ENCODE measurements at places on chromosomes 5 and 9.

- no peak for DNase-seq
Observed at GRCh38 chr5:25579111-25579510, 934.3 kb upstream of the CDH10 start.

DNA sequence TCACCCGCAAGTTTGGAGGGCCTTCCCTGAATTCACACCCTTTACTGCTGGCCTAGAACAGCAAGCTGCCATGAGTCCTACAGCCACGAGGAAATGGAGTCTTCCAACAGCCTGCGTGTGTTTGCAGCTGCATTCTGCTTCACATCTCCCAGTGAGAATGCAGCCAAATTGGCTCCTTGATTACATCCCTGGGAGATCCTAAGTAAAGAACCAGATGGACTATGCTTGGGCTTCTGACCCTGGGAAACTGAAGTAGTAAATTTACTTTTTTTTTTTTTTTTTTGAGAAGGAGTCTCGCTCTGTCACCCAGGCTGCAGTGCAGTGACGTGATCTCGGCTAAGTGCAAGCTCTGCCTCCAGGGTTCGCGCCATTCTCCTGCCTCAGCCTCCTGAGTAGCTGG, 617.0 kb upstream of the CDH18 start:
- DNase-seq = no peak

DNA sequence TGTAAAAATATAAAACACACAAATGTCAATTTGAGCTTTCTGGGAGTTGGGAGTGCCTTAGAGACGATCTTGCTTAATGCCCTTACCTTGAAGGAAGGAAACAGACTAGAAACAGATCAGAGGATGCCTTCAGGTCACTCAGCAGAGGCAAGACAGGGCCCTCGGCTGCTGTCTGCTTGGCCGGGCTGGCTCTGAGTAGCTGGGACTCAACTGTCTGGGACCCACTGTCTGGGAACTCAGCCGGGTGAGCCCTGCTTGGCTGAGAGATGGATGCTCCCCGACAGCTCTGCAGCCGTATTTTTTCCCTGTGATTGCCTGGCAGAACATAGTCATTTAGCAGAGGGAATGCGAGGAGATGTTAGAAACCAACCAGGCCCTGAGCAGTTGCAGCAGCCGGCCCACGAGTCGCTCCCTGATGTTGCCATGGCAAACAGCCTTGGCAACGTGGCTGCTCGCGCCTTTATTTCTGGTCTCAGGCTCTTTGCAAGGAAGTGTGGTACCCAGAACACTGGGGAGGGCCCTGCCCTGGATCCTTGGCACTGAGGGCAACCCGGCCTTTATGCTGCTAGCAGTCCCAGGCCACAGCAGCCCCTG, 10.9 kb downstream of the PPARGC1B start:
- DNase-seq = no peak

DNA sequence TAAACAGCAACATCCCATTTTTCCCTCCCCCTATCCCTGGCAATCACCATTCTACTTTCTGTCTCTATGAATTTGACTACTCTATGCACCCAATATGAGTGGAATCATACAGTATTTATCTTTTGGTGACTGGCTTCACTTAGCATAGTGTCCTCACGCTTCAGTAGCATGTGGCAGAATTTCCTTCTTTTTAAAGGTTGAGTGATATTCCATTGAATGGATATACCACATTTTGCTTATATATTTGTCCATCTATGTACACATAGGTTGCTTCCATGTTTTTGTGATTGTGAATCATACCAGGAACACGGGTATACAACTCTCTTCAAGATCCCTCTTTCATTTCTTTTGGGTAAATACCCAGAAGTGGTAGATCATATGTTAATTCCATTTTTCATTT, 69.9 kb downstream of the CERT1 start:
- DNase-seq = no peak

GRCh38 chr9:111029260-111029659, 9.0 kb downstream of the LPAR1 start:
- DNase-seq = peak; percentile 45

- DNase-seq = no peak
Observed at GRCh38 chr5:15693933-15694332, 194.0 kb downstream of the FBXL7 start.

DNA sequence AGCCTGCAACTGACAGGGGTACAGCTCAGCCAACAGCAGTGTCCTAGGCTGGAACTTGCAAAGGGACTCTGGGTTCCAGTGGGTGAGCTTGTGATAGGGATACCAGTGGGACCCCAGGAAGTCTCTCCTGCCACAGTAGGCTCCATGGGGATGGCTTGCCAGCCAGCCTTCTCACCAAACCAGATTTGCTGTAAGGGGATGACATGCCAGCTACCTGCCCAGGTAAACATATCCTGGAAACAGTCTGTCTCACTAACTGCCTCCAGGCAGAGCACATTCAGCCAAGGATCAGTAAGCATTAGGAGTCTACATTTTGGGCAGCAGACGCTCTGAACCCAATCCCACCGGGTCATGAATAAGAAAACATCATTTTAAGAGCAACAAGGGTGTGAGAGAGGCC, 49.9 kb downstream of the SIL1 start:
- DNase-seq = no peak

DNA sequence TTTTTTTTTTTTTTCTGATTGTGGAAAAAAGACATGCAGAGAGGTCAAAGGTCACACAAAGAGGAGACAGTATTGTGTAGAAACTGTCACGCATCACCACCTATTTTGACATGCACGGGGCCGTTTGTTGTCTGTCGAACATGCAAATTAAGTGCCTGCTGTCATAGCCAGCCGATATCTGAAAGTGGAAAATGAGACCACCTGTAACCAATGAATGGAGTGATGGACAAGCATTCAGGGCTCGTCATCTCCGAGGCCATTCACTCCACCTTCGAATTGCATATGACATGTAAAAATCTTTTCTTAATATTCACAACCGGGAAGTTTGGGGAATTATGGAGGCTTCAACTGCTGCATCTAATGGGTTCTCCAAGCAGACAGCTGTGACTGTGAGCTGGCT, 512.2 kb upstream of the ADAMTS16 start:
- no peak for DNase-seq

GRCh38 chr9:33404788-33405362, 2.5 kb upstream of the AQP7 start:
- no peak for DNase-seq

DNA sequence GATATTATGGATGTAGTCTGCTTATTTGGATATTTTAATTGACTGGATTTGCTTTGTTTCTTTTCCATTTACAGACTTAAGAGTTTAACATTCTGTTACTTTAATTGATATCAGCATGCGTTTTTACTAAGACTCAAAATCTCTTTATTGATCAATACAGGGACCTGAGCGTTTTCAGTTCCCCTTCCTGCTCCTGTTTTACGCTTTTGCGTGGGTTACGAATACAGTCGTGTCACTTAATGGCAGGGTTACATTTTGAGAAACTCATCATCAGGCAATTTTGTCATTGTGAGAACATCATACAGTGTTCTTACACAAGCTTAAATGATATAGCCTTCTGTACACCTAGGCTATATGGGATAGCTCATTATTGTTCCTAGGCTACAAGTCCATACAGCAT, 65.2 kb downstream of the PBX3 start:
- DNase-seq = no peak

- no peak for DNase-seq
Observed at GRCh38 chr5:150189326-150189725, 536 bp upstream of the SLC6A7 start.

- DNase-seq = no peak
Observed at GRCh38 chr9:72202009-72202408, 52.8 kb downstream of the GDA start.

GRCh38 chr5:31247381-31247780, 53.9 kb downstream of the CDH6 start:
- DNase-seq = no peak

GRCh38 chr9:14219850-14220249, 94.1 kb downstream of the NFIB start:
- DNase-seq = no peak

GRCh38 chr5:102511666-102512065, 12.9 kb upstream of the SLCO6A1 start:
- no peak for DNase-seq

- no peak for DNase-seq
Observed at GRCh38 chr9:28396058-28396457, 822.8 kb upstream of the C9orf72 start.

DNA sequence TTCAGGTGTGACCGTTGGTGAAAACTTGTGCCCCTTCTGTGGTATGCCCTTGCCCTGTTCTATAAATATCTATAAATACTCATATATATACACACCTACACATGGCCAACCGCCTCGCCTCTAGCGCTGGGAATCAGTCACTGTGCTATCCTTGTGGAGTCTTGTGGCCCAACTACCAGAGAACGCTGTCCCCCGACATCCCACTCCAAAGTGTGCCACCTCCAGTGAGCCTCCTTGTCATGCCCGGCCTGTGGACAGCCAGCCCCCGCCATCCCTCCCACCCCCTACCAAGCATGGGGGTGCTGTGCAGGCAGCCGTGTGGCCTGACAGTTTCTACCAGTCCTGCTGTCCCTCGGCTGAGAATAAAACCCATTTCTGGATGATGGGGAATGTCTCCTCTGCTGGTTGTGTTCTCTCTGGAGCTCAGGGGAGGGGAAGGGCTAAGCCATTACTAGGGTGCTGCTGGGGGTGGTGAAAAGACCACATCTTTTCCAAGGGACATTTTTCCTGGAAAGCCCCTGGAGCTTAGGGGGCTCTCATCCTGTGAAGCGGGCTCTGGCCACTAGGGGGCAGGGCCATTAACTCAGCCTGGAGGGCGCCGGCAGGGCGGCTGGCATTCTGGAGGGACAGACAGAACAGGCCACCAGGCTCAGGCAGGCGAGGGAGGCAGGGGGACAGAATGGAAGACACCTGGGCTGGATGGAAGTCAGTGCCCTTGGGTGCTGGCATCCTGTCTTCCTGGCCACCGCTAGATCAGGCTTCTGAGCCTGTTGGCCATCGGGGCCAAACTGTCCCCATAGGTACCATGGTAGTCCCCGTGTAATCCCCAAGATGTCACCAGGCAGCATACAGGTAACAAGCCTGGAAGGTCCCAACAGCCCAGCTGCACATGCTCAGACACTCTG, 20.7 kb downstream of the GOLGA2 start:
- no peak for DNase-seq

DNA sequence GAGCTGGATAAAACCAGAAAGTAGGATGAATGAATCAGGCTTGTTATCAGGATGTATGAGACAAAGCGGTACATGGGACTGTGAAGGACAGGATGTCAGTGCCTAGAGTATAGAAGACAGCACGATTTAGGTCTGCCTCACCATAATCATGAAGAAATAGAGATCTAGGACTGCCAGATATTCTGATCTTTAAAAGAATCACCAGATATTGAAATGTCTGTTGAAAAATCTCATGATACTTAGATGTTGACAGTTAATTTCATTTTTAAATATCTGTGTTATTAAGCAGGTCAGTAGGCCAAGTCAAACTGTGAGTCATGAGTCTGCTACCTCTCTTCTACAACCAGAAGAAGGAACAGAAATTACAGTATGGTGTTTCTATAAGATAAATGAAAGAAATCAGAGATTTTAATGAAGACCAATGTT, 65.0 kb downstream of the ST8SIA4 start:
- no peak for DNase-seq

DNA sequence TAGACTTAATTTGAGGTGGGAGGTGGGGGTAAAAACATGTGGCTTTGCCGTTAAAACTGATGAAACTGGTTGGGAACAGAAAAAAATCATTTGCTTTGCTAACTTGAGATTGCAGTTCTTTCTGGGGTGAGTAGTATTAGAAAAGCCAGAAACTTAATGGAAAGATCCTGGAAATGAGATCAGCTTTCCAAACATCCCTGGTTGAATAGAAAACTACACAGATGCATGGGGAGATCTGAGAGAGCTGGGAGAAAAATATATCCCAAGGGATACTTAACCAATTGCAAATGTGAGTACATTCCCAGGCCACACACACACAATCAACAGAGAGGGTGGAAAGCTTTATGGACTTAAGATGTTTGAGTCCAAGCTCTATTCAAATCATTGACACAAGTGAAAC, 222.3 kb downstream of the YTHDC2 start:
- no peak for DNase-seq

DNA sequence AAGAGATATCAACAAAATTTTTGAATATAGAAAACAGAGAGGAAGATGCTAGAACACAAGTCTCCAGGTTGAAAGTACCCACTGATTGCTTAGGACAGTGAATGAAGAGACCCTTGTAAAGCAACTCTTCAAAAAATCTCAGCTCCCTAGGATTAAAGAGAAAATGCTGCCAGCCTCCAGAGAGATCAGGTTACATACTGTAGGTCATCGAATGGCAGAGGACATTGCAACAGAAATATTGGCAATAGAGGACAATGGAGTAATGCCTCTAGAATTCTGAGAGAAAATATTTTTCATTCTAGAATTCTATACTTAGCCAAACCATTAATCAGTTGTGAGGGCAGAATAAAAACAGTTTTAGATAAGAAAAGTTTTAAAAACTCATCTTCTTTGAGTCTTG, 43.1 kb upstream of the ELL2 start:
- DNase-seq = no peak

All from KG1 (cell line).